NT2/D1 (cell line): ENCODE measurements at places on chromosomes 2 and 18.

DNA sequence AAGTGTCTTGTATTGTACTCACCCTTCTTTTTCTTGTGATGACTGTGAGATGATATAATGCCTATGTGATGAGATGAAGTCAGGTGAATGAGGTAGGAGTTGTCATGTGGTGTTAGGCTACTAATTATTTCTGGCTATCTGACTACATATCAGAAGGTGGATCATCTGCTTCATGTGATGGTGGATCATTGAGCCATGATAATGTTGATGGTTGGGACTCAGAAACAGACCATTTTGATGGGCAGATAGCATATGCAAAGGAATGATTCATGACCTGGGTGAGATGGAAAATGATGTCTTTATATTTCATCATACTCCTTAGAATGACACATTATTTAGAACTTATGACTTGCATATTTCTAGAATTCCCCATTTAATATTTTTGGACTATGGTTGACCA is 19.5 kb downstream of the ANKRD30B start:
- DNase-seq, result no peak

- DNase-seq, result no peak
Observed at GRCh38 chr18:35432565-35433001, 55.4 kb upstream of the ZNF396 start.

GRCh38 chr18:34544930-34545329 is 165.2 kb upstream of the DTNA start:
- DNase-seq, result no peak

- no peak for DNase-seq
Observed at GRCh38 chr2:239890206-239890746, 134.9 kb downstream of the NDUFA10 start.

DNA sequence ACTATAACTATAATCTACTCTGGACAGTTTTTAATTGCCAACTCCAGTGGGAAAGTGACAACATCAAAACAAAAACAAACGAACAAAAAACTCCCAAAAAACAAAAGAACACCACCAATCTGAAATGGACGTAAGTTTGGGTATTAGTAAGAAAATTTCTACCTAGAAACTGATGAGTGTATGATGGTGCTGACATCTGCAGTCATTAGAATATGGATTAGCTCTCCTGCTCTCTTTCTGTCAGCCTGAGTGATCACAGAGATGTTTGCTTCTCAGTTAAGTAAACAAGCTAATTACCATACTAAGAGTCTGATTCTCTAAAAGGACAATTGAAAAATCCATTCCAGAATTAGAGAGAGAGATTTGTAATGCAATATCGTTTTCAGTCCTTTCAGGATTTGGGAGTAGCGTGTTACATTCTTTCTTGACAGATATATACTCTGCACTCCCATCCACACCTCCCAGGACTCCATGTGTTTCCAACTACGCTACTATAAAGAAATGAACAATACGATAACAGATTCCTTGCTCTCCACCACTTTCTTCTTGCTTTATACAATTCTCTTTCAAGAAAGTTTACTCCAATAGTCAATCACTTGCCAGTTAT is 1347.4 kb upstream of the PIK3C3 start:
- DNase-seq, result no peak
